Stimulated activated CD4-positive, alpha-beta T cell treated with anti-CD3 and anti-CD28 coated beads, Interleukin-4, amount 100 ng/mL, for 48 hours (primary cell): ENCODE measurements at places on chromosomes 5 and 9.
A peak's percentile ranks its signal among the peaks of the same experiment; 100 is the strongest.

DNA sequence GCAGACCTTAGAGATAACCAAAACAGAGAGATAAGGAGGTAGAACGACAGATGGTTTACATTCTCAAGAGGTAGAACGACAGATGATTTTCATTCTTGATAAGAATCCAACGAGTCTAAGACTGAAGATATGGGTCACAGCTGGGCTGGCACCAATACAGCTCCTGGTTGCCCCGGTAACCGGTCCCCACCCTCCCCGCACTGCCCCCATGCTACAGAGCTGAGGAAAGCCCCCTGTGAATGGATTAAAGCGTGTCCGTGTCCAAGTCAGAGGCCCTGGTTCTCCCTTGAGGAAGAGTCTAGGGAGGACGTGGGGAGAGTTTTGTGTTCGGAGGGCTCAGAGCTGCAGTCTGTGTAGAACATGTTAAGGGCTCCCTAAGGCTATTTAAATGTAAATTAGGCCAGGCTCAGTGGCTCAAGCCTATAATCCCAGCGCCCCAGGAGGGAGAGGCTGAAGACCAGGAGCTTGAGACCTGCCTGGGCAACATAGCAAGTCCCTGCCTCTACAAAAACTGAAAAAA lies 8.1 kb downstream of the IDNK start:
- DNase-seq: no peak

- no peak for DNase-seq
Measured at GRCh38 chr9:107274096-107274495, 9.0 kb upstream of the RAD23B start.

DNA sequence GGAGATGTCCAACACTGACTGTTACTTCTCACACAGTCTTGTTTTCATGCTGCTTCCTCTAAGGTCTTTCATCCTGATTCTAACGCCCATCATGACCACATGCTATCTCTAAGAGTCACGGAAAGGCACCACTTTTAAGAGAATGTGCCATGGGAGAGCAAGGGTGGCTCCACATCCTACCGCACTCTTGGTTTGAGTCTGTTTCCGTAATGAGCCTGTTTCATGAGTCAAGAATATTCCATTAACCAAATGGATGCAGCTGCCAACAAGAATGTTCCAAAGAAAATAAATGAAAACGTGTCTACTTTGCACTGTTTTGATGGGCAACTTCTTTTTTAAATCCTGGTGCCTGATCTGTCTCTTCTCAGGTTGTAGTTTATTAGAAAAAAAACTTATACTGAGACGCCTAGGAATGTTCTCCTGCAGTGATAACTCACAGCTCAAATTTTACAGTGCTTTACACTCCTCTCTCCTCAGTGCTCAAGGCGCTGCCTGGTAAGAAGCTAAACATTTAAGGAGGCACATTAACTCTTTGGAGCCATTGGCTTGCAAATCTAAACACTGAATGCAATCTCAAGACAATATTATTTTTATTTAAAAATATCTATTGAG lies 124.3 kb downstream of the FGF1 start:
- DNase-seq: no peak

DNA sequence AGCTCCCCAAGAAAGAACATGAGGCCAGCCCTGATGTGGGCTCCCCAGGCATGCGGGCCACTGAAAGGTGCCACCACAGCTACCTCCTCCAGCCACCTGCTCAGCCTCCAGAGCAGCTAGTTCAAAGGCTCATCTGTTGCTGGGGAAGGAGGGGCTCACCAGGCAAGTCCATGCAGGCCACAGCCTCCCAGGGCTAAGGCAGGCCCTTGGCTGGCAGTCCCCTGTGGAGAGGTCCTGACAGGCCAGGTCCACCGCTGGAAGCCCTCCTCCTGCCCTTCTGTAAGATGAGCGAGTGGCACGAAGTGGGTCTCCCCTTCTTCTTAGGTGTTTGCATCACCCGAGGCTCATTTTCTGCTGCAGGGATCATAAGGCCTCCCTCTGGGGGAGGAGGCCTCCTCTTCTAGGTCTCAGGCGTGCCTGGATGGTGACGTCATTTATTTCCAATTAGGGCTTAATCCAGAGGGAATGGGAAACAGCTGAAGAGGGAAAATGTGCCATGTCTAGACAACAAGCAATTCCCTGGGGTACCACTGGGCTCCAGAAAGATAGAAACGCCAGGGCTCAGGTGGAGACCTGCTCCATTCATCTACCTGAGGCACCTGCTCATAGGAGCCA lies 91.6 kb downstream of the CFAP90 start:
- no peak for DNase-seq

- DNase-seq: no peak
Measured at GRCh38 chr5:53397845-53398244, 82.6 kb upstream of the FST start.

- no peak for DNase-seq
Measured at GRCh38 chr5:6389946-6390530, 11.7 kb upstream of the MED10 start.

- DNase-seq: no peak
Measured at GRCh38 chr9:8115570-8115969, 316.0 kb upstream of the DMAC1 start.

DNA sequence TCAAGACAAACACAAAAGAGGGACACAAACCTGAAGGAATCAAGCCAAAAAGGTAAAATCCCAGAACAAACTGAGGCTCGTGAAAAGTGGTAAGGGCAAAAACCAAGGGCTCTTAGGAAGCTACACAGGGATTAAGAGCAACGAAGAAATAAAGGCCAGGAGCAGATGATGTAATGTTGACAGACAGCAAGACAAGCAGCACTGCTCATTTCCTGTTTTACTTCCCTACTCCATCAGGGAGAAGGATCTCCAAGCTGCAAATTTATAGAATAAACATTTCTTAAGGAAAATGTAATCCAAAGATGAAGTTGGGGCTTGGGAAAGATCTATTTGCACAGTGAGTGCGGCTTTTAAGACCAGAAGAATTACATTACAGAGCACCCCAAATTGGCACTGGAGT lies 182.3 kb upstream of the MAP1B start:
- DNase-seq: no peak

- no peak for DNase-seq
Measured at GRCh38 chr5:82097-82496, 9.9 kb upstream of the PLEKHG4B start.

DNA sequence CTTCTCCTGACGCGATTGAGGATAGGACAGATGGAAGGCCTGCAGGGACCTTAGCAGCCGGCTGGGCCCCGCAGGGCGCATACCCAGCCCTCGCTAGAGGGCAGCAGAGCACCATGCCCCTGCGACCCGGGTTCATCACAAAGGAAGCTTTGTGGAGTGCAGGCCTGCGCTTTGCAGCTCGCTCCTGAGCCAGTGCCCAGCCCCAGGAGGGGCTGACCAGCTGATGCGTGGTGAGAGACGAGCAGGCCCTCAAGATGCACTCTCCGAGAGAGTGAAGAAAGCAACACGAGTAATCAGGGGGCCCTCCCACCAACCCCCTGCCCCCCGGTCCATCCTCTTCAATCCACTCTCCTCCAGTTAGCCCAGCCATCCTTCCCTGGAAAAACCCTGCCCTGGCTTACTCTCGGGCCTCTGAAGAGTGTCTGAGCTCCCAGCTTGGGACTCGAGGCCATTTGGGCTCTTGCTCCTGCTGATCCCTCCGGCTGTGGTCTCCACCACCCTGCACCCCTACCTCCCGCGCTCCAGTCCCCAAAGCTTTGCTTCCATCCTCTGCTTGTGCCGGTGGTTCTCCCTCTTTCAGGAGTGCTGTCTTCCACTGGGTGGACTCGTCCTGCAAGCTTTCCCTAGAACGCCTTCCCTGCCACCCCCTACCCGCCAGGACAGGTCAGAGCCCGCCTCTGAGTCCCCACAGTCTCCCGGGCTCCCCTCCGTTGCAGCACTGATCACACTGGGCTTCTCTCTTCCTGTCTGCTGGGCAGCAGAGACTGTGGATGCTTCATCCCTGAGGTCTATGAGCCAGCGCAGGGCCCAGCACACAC lies 9.1 kb upstream of the KIF12 start:
- DNase-seq: peak; percentile 63

DNA sequence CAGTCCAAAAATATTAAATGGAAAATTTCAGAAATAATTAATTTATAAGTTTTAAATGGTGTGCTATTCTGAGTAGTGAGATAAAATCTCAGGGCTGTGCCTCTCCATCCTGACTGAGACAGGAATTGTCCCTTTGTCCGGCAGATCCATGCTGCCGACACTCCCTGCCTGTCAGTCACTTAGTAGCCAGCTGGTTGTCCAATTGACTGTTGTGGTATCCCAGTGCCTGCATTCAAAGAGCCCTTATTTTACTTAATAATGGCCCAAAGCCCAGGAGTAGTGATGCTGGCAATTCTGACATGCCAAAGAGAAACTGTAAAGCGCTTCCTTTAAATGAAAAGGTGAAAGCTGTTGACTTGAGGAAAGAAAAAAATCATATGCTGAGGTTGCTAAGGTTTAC lies 157.5 kb downstream of the ENC1 start:
- no peak for DNase-seq

DNA sequence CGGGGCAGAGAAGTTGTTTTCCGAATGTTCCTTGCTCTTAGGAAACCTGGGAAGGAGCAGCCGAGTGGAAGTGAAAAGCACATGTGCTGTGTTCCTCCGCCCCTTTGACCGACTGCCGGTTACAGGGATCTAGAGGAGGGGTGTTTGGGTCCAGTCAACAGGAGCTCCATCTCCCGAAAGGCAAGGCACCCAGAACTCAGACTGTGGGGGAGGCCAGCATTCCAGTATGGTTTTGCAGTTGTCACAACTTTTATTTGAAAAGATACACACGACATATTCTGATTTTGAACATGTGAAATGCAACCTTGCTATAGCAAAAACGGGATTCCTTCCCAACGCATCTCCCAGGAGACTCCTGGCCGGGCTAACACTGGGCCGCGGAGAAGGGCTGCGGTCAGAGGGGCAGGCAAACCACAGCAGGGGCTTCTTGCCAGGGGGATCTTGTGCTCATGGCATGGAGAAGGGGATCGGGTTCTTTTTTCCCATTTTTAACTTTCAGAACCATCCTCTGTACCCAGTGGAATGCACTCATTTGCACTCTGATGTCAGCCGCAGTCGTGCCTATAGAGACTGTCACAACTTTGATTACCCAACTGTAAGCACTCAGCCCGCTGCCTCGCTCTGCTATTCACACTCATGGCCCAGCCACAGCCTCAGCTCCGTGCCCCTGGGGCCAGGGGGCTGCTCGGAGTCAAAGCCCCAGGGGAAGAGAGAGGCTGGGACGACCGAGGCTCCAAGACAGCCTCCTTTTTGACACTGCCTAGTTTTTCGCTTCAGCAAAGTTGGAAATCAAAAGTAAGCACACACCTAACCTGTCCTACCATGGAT lies 3.9 kb downstream of the QRFP start:
- DNase-seq: no peak

GRCh38 chr5:135655468-135655815 lies 76.7 kb upstream of the CXCL14 start:
- DNase-seq: no peak

DNA sequence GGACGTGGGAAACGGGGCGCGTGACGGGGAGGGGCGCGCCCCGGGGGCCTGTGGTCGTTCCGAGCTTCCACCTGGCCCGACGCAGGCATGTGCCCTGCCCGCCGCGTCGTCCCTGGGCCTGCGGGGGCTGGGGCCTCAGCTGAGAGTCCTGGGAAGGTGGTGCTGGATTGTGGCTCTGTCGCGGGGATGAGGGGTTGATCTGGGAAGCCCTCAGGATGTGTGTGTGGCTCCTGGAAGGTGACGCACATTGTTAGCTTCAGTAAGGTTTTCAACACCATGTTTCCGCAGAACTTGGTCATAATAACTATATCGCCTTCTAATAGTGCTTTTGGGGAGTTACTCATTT lies 589.1 kb downstream of the MTRR start:
- no peak for DNase-seq

- no peak for DNase-seq
Measured at GRCh38 chr9:90927496-90927895, 125.9 kb downstream of the SYK start.

GRCh38 chr5:168713051-168713450 lies 133.9 kb upstream of the PANK3 start:
- DNase-seq: no peak

DNA sequence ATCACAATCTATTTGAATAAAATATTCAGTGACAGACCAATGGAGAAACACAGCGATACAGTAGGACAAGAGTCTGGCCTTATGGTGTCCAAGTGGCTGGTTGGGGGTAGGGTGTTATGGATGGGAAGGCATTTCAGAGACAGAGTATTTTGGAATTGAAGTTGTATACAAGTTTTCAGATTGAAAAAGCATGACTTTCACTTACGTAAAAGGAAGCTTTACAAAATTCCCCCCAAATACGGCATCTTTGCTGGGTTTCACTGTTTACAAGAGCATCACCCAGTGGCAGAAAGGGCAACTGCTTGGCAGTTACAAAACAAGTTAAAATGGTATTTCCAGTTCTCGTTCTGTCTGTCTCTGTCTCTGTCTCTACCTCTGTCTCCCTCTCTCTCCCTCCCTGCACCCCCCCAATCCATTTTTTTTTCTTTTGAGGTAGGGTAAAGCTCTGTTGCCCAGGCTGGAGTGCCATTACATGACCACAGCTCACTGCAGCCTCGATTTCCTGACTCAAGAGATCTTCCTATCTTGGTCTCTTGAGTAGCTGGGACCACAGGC lies 86.2 kb downstream of the PTPN3 start:
- no peak for DNase-seq

- DNase-seq: no peak
Measured at GRCh38 chr9:127848756-127849504, 5.5 kb downstream of the ENG start.
